ENCODE measurements at places on chromosomes 6 and 20.
A peak's percentile ranks its signal among the peaks of the same experiment; 100 is the strongest.

DNA sequence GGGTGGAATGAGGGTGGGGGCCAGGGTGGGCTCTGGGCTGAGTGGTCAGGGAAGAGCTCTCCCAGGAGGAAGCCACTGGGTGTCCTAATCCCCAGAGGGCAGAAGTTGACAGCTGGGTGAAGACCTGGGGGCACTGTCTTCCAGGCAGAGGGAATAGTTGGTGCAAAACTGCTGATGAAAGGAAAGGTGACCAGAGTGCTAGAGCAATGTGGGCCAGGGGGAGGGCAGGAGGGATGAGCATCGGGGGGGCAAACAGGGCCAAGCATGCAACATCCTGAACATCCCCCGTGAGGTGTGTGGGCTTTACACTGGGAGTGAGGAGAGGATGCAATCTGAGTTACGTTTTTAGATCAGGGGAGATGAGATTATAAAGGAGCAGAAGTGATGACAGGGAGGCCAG is 97.8 kb downstream of the NOL4L start:
- DNase-seq: no peak

DNA sequence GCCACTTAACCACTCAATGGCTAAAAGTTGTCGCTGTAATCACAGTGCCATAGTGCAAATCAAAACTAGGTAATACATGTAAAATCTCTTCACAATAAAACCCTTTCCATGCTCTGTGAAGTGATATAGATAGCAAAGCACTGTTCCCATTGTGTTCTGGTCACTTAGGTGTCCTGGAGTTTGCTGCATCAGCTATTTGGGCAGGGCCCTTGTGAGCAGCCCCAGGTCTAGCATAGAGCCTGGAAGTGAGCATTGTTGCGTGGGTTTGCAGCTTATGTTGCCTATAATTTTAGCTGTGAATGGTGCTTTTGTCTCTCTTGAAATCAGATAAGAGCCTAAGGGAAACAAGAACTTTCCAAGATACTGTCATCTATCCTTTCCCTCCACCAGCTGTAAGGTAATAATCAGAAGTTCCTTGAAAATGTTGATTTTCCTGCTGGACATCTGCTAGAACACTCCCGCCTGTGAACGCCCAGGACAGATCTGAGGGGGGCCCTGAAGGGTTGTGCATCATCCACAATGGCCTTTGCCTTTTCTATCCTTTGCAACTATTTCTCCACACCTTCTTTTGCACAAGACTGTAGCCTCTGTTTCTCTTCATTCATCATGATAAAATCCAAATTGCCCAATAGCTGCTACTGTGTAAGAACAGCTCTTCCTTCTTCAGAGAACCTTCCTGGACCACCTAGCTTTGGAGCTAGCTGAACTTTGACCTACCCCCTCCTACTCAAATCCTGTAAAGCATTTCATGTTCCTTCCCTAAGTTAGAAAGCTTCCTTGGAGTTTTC is 57.0 kb downstream of the TNFAIP3 start:
- peak; percentile 10 for DNase-seq

DNA sequence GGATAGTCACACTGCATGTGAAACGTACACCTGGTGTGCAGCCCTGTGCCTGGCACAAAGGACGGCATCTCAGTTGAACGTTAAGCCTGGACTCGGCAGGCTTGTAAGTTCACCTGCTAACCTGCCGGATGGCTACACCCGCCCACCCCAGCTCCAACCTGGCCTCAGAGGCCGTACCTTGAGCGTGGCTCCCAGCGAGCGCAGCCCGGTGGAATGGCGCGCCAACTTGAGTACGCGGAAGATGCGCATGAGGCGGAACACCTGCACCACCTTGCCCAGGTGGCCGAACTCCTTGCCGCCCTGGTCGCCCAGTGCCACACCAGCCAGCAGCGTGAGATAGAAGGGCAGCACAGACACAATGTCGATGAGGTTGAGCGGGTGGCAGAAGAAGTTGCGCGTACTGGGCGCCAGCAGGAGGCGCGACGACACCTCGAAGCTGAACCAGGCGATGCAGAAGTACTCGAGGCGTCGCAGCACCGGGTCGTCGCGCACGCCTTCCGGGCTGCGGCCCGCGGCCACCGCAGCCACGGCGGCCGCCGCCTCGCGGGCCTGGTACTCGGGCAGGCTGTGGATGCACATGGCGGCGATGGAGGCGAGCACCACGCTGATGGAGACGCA is 3.3 kb downstream of the KCNS1 start:
- peak; percentile 39 for DNase-seq

DNA sequence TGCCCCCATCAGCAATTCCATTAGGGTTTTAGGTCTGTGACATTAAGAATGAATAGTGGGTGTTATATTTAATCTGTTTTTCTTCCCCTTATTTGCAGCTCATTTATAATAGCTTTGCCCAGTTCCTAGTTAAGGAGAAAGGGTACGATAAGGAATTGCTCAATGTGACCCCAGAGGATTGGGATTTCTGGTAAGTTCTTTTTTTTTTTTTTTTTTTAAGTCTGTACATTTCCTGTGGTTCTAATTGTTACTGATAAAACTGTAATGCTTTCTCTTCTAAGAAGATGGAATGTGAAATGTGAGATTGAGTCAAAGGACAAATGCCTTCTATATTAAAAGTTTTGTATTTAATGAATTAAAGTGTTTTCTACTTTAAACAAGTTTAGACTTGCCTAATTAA is 5.5 kb downstream of the NT5DC1 start:
- DNase-seq: peak; percentile 15

- DNase-seq: peak; percentile 56
Measured at GRCh38 chr6:149763866-149764265, 14.3 kb downstream of the PCMT1 start.

DNA sequence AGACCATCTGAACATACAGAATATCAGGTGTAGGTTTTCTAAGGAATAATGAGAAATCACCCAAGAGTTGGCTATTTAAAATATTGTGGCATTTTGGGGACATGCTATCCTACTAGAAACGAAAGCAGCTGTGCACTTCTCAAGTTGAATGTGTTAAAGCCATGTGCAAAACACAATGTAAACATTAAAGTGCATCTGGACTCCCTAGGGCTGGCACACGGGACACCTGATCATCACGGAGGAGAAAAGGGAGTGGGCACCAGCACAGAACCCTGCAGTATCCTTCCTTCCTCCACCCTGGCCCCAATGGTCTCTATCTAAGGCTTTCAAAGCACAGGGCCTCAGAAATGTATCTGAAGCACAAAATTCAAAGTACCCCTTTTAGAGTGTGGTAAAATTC is 94.3 kb downstream of the INSM1 start:
- no peak for DNase-seq

GRCh38 chr6:157615420-157615769 is 207.7 kb upstream of the SNX9 start:
- no peak for DNase-seq

- no peak for DNase-seq
Measured at GRCh38 chr20:10940941-10941340, 267.1 kb upstream of the JAG1 start.

Measured in fibroblast of skin of right quadriceps (primary cell).